ENCODE measurements at places on chromosomes 12 and 14.

- no peak for DNase-seq
Measured at GRCh38 chr12:122942637-122943036, 23.6 kb downstream of the ABCB9 start.

DNA sequence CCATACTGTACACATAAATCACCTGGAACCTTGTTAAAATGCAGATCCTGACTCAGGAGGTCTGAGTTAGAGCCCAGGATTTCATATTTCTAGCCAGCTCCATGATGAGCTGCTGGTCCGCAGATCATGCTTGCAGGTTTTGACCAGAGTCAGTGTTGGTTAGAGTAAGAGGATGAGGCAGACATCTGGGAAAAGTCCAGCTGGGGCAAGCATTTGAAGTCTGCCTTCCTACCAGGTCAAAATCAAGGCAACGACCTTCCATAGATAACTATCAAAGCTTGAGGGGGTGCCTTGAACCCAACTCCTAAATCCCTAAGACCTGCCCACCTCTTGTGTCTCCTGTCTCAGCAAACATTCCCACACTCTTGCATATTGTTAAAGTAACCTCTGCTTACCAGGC is 9.2 kb downstream of the OAS2 start:
- no peak for DNase-seq

- peak; percentile 29 for DNase-seq
Measured at GRCh38 chr14:57480051-57480450, 13.6 kb downstream of the CCDC198 start.

DNA sequence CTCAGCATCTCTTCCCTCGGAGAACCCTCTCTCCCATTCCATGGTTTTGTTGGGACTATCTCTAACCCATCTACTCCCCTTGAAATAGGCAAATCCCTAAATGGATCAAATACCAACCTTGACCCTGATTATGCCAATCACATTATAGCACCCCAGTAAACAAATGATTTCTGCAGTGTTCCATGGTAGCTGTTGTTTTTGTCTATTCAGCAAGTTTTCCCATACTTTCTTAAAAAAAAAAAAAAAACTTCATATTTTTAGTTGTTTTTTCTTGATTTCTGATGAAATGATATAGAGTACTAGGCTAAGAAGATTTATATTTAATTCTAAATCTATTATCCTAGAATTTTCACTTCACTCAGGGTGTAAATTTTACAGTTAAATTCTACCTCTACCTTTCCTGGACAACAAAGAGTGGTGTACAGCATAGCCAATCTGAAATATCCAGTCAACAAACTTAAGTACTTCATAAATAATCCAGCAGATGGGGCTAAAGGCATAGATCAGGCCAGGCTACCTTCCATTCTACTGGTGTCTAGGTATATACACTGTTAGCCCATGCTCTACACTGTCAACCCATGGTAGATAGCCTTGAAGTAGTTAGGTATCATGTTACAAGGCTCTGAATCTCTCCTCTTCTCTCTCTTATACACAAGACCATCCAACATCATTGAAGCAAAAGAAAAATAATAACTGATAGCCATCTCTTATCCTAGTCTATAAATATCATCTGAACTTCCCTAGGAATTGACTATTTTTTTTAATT is 82.2 kb downstream of the PLEKHG7 start:
- peak; percentile 41 for DNase-seq

Measured in fibroblast of skin of left biceps (primary cell).